MCF 10A (cell line): ENCODE measurements at places on chromosomes 12 and 14. TPM values are rescaled to one million over a fixed set of nuclear protein-coding genes. Genes with fewer than 3 reads are reported as not detected.

GRCh38 chr14:104317492-104317805, 179.1 kb downstream of the KIF26A start:
- DNase-seq, result no peak

GRCh38 chr12:19884021-19884492, 444.8 kb downstream of the AEBP2 start:
- DNase-seq, result no peak

DNA sequence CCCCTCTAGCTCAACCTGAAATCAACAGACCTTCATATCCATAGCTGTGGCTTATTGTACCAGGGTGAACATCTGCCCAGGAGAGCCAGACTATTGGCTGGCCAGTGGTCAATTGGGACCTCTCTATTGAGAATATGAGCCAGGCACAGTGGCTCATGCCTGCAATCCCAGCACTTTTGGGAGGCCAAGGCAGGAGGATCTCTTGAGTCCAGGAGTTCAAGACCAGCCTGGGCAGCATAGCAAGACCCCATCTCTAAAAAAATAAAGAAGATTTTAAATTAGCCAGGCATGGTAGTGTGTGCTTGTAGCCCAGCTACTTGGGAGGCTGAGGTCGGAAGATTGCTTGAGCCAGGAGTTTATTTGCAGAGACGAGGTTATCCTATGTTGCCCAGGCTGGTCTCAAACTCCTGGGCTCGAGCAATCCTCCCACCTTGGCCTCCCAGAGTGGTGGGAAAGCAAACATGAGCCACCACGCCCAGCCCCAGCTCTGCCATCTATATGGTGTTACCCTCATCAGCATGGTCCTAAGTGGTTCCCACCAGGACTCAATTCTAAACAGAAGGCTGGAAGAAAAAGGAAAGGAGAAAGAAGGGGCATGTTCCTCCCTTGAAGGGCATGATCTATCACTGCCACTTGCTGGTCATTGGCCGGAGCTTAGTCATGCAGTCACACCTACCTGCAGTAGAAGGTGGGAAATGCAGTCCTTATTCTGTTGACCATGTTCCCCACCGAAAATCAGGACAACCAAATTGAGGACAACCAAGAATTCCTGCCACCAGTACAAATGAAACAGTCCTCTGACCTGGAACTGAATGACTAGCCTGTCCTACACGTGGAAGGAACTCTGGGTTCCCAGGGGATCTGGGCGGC, 33.7 kb upstream of the IFT81 start:
- no peak for DNase-seq

FAR2 gene
- total RNA-seq, result 1.7 TPM in 2 replicates

DNA sequence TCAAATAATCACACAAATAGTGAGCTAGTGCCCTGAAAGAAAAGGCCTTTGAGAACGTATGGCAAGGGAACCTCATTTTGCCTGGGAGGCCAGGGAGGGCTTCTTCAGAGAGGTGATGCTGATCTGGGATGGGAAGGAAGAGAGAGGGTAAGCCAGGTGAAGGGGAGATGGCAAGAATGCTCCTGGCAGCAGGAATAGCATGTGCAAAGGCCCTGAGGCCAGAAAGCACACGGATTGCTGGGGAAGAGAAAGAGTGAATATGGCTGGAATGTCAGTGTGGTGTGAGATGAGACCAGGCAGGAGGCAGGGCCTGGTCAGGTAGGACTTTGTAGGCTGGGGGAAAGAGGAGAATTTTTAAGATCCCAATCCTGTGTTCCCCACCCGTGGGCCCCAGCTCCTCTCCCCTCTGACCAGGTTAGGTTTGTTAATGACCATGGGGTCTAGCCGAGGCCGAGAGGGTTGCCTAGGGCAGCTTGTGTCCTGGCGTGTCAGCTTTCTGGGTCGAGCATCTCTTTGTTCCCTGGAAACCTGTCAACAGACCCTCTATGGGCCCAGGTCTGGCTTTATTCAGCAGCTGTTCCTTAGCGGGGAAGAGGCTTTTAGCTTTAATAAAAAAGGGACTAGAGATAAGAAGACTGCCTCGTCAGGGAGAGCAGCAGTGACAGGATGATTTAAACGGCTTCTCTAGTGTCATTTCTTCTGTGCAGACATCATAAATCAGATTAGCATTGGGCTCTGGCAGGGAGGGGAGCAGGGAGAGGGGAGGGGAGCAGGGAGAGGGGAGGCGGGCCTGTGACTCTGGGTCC, 123.4 kb downstream of the ADCK1 start:
- no peak for DNase-seq

GRCh38 chr14:59277659-59278058, 89.2 kb downstream of the DAAM1 start:
- no peak for DNase-seq

- DNase-seq, result no peak
These were observed 2.3 kb downstream of the HSPA2 start for GRCh38 chr14:64542836-64543201.

USP44 gene
- total RNA-seq, result not detected in 2 replicates

CPNE6 gene
- total RNA-seq, result not detected in 2 replicates

PAX9 gene
- 5.5 and 7.3 TPM in 2 replicates for total RNA-seq

- peak; percentile 17 for DNase-seq
These were observed 242.2 kb upstream of the OR4E1 start for GRCh38 chr14:21915826-21916225.
